ENCODE measurements at places on chromosomes 7 and 10.

- DNase-seq: no peak
Measured at GRCh38 chr7:17211307-17211836, 87.1 kb upstream of the AHR start.

- no peak for DNase-seq
Measured at GRCh38 chr10:118301211-118301610, 40.9 kb downstream of the FAM204A start.

GRCh38 chr7:46741938-46742540, 821.0 kb upstream of the IGFBP3 start:
- no peak for DNase-seq

DNA sequence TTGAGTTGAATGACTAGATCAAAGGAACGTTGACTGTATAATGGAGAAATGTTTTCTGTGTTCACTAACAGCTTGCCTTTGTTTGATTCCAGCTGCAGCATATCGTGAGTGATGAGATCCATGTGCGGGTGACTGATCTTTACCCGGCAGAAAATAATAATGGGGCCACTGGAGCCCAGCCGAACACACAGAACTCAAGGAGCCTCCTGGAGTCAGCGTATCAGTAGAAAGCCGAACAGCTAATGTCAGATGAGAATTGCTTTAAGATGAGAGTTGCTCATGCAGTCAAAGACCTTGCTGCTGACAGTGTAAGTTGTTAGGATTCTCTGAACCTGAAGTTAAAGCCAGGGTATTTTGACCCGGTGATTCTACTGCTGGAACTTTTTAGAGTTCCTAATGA, 34.3 kb upstream of the MTPAP start:
- DNase-seq: no peak

- DNase-seq: no peak
Measured at GRCh38 chr7:19663816-19664462, 44.9 kb downstream of the POLR1F start.

DNA sequence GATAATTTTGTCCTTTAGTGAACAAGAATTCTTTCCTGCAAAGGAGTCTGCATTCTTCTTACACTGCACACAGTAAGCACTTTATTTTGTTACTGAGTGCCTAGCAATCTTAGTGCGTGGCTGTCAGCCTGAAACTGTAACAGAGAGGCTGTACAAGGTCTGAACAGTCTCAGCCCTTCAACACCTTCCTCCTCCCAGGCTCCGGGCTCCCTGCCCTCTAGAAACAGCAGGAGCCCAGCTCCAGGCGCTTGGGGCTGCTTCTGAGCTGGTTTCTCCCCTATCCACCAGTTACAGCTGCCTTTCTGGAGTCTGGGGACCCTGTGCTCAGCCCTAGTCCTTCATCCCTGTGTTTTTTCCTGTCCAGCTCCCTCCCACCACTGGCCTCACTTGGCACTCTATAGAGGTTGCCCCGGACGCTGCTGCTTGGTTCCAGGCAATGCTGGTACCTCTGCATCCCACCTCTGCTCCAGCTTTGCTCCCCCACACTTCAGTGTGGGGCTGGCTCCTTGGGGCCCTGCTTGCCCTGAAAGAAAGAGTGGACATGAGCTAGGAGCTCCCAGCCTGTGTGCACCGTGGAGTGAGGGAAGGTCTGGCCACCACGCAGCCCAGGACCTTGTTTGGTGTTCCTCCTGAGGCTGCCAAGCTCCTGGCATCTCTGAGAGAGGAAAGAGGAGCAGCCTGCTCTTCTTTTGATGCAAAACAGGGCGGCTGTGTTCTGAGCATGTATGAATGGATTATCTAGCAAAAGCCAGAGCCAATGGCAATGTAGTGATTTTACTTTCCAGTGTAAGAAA, 251.2 kb upstream of the GRB10 start:
- no peak for DNase-seq

GRCh38 chr7:54838175-54838910, 79.3 kb upstream of the SEC61G start:
- DNase-seq: no peak

DNA sequence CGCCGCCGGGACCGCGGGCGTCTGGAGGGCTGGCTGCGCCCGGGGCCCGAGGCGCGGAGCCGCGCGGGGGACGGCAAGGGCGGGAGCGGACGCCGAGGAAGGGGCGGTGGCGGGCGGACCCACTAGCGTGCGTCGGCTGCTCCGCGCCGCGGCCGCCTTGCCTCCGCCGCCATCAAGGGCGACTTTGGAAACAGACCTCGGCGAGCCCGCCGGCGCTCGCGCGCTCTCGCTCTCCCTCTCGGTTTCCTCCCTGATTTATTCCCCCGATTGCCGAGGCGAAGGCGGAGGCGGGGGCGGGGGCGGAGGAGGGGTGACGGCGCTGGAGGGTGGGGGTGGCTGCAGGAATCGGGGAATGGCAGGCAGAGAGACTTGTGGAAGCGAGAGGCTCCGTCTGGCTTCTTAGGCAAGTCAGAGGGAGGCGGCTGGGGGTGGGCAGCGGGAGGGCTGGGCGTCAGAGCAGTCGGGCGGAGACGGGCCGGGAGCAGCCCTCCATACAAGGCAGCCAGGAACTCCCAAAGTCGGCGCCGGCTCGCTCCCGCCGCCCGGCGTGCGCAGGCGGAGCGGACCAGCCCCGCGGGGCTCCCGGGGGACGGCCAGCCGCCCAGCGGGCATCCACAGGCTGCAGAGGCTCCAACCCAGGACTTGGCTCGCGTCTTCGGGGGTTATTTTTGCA, at the start of gene CACNA2D1:
TSS of gene CACNA2D1 (minus strand) at position 231 of the 673 bp plus-strand sequence.
- DNase-seq: no peak

DNA sequence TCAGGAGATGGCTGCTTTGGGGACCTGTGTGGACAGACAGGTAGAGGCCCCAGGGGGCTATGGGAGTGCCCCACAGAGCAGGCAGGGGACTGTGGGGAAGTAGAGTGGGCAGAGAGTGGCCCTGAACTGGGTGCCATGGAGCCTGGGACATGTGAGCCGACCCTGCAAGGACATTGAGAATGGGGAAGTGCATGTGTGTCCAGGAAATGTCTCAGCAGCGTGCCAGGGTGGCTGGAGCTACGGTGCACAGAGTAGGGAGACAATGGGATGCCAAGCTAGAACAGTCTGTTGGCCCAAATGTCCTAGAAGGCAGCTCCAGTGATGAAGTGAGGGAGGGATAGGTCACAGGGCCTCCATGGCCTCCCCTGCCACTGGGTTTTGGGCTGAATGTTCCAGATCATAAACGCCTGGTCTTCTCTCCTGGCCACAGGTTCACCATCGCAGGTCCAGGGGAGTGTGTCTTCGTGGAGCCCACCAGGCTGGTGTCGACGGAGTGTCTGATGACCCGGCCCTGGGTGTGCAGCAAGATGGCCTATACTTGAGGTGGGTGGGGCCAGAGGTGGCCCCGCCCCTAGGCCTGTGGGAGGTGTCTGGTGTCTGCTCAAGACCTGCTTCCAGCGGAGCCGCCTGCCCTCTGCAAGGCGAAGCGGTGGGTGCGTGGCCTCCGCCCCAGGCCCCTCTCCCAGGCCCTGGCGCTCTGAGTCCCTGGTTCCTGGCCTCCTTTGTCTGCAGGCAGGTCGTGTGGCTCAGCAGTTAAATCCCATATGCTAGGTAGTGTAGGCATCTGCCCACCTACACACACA, 20.5 kb downstream of the CLEC2L start:
- no peak for DNase-seq

GRCh38 chr10:112446055-112446854, 459 bp downstream of the ZDHHC6 start:
- peak; percentile 7 for DNase-seq

GRCh38 chr7:82897500-82897899, 265.2 kb downstream of the PCLO start:
- DNase-seq: no peak

GRCh38 chr7:142883145-142883544, 2.4 kb downstream of the TRPV6 start:
- DNase-seq: no peak

DNA sequence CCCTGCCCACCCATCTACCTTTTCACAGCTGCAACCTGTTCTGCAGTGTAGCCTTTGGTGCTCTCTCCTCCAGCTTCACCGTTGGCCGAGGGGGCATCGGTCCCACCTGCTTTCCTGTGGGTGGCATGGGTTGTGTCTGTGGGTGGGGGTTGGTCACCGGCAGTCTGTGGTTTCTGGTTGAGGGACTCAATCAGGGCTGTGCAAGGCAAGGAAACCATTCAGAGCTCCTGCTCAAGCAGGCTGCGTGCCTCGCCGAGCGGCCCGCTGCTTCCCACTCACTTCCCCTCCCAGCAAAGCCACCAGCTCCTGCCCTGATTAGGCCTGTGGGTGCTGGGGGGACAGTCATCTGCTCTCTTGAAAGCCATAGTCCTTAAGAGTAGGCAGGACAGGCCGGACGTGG, 9.8 kb downstream of the DNAJB12 start:
- DNase-seq: no peak

DNA sequence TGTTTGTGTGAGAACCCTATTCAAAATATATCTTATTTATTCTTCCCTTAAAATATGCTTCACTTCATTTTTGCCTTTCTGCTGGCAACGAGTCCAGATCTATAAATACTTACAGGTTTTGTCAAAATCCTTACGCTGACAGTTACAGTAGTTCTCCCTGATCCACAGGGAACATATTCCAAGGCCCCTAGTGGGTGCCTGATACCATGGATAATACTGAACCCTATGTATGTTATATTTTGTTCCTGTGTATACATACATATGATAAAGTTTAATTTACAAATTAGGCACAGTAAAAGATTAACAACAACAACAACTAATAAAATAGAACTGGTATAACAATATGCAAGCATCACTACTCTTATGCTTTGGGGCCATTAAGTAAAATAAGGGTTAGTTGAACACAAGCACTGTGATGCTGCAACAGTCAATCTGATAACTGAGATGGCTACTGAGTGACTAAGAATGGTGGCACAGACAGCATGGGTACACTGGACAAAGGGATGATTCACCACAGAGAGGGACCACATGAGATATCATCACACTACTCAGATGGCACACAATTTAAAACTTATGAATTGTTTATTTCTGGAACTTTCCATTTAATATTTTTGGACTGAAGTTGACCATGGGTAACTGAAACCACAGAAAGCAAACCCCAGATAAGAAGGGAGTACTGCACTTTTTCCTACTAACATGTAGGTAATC, 29.4 kb upstream of the PCGF5 start:
- no peak for DNase-seq

DNA sequence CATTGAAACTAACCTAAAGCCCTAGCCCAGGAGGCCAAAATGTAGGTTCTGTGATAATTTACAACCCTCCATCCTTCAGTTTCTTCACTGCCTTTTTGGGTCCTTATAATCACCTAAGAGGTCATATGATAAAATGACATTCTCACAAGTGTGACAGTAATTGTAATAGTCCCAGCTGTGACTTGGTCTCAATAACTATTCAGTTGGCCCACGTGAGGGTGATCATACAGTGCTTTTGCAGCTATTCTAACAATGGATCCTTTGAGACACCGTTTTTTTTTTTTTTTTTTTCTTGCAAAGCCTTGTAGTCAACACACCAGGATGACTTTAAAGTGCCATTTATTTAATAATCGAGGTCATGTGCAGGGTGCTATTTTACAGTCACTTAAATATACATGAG, 760.0 kb downstream of the PHTF2 start:
- no peak for DNase-seq

DNA sequence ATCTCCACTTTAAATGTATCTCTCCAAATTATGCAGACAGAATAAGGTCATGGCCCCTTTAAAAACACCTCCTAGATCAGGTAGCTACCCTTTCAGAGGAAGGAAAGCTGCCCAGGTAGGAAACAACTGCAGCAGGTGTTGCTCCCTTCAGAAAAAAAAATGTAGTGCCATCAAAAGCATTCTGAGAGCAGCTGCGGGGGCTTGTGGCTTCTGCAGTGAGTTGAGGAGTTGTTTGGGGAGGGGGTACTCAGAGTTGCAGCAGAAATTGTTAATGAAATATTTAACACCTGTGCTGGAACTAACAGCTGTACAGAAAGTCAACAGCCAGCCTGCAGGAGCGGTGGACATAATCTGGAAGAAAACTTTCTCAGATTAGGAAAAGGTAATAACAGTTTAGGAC, 24.0 kb downstream of the CDHR3 start:
- no peak for DNase-seq

DNA sequence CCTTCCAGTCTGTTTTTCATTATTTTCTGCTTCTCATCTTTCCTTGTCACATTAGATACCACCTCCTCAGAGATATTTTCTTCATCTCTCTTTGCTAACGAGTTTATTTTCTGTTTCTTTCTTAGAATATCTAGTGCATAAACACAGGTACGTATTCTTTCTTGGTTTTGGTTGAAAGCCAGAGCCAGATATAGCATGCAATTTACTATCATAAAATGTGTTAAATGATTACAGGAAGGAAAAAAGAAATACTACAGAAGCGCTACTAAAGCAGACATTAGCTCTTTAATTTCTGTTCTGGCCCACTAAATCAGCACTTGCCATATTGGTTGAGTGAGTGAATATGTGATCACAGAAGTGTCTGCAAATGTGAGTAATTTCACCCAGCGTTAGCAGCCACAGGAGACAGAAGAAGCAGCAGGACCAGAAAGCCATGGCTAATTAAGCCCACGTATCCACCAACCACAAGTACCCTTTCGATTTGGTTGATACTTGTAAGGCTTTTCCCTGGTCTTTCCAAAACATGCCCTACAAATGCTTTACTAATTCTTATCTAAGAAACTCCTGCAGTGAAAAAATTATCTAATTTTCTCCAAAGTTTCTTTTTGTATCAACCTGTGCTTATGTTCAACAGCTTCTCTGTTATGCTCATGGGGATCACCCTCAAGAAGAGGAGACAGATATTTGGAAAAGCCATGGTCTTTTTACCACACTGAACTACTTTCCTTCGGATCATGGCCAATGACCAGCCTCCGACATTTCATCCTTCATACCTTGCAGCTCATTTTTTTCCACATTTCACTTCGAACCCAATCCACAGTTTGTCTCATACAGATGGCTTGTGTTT, 23.1 kb upstream of the MACC1 start:
- DNase-seq: no peak

GRCh38 chr10:65126288-65126687, 1605.1 kb downstream of the REEP3 start:
- no peak for DNase-seq

DNA sequence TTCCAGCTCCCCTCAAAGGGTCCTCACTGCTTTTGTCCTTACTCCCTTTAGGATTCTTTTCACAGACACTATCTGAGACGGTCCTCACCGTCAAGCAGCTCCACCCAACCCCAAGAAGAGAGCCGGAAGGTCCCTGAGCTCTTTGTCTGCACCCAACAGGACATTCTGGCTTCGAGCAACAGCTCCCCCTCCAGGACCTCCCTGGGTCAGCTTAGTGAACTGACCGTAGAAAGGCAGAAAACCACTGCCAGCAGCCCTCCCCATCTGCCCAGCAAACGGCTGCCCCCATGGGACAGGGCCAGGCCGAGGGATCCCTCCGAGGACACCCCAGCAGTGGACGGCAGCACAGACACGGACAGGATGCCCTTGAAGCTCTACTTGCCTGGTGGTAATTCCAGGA, 19.9 kb downstream of the MINDY4 start:
- DNase-seq: no peak

DNA sequence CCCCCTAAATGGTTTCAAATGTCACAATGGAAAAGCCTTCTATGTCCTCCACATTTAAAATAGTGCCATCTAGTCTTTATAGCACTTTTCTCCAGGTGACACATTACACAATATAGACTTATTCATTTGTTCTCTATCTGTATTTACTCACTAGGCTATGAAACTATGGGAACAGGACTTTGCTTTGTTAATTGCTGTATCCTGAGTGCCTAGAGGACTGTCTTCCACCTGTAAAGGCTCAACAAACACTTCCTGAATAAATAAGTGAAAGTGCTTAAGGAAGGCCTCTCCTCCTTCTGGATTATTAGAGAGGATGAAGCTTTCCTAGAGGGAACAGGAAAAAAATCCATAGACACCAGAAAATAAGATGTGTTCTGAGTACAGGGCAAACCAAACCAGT, 397.6 kb upstream of the LRRN3 start:
- DNase-seq: no peak

All from CD4-positive, alpha-beta T cell treated with Interleukin-6 for 4 hours (primary cell).